ENCODE measurements at places on chromosomes 2 and 18.

- no peak for DNase-seq
Observed at GRCh38 chr2:203708846-203709396, 2.5 kb downstream of the CD28 start.

GRCh38 chr2:64165706-64166105 is 21.5 kb upstream of the PELI1 start:
- no peak for DNase-seq

DNA sequence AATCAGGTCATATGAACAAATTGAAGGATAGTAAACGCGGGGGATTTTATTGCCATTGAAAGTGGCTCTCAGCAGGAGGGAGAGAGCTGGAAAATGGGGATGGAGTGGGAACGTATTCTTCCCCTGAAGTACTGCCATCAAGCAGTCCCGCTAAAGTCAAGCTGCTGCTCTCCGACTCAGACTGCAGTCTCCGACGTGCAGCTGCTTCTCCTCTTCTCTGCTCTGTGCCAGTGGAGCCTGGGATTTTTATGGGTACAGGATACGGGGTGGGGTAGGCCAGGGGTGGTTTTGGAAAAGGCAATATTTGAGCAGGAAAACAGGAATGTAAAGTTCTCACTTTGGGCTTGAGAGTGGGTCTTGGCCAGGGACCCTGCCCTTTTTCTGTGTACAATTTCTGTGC is 33.0 kb downstream of the KCTD18 start:
- DNase-seq = no peak

GRCh38 chr2:27019931-27020855 is 12.6 kb upstream of the TMEM214 start:
- no peak for DNase-seq

GRCh38 chr2:216857131-216857550 is 2.7 kb downstream of the TNP1 start:
- DNase-seq = peak; percentile 54

DNA sequence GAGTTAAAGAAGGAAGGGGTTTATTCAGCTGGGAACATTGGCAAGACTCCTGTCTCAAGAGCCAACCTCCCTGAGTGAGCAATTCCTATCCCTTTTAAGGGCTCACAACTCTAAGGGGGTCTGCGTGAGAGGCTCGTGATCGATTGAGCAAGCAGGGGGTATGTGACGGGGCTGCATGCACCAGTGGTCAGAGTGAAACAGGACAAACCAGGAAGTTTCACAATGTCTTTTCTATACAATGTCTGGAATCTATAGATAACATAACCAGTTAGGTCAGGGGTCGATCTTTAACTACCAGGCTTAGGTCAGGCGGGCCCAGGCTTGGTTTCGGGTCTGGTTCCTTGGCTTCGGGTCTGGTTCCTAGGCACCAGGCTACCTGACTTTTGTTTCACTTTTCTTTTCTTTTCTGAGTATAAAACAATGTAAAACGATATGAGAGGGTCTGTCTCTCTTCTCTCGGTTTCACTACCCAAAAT is 30.1 kb upstream of the LIPG start:
- no peak for DNase-seq

DNA sequence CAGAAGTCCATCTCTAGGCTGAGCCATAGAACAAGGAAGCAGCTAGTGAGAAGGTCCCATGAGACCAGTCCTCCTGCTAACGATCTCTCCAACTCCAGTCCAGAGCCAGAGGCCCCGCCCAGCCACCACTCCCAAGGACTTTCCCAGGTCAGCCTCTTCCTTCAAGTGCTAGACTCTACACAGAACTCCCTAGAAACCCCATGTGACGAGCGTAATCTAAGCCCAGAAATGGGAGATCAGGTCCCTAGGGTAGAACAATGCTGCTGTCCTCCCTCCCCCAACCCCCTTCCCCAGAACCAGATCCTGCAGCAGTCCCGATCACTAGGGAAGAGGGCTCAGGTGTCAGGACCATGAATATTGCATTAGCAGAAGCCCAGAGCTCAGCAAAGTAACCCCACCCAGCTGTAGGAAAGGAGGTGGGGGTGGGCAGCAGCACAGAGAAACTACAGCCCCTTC is 6.9 kb downstream of the DCTN1 start:
- DNase-seq = no peak

- no peak for DNase-seq
Observed at GRCh38 chr2:72985891-72986683, 68.8 kb downstream of the EMX1 start.

Data from activated naive CD8-positive, alpha-beta T cell treated with anti-CD3 and anti-CD28 coated beads, Interleukin-2, amount 10 ng/mL, durations not matched to agents 7 days and 5 days (primary cell).